Osteocyte (in vitro differentiated cells): ENCODE measurements at places on chromosomes 11 and 22. TPM values are rescaled to one million over a fixed set of nuclear protein-coding genes. Genes with fewer than 3 reads are reported as not detected.

DNA sequence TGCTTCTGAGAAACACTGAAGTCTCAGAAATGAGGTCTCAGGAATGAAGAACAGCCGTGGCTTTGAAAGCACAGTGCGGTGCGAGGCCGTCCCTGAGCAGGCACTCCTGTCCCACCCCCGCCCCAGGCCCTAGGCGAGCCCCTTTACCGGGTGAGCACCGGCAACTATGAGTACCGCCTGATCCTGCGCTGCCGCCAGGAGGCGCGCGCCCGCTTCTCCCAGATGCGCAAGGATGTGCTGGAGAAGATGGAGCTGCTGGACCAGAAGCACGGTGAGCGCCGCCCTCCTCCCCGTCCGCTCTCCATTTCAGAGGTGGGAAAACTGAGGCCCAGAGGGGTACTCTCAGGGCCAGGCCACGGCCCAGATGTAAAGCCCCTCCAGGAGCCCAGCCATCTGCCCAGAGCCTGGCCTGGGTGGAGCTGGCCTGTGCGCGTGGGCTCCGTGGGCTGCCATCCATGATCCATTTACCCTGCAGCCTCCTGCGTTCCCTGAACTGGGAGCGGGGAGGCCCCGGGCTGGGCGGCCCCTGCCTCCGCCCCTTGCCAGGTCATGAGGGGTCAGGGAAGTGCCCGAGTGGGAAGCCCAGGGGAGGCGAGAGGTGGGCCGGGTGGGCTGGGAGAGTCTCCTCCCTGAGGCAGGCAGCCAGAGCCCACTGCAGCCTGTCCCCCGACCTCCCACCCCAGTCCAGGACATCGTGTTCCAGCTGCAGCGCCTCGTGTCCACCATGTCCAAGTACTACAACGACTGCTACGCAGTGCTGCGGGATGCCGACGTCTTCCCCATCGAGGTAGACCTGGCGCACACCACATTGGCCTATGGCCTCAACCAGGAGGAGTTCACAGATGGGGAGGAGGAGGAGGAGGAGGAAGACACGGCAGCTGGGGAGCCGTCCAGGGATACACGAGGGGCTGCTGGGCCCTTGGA lies 9.5 kb downstream of the SLC16A8 start:
- H3K4me3 ChIP-seq = no peak overlapping the region
- peaks cover 7% of the 10 kb centered on the region for H3K4me1 ChIP-seq
- H3K27me3 ChIP-seq = no peaks in the 10 kb centered on the region
- no peak for DNase-seq
- H3K36me3 ChIP-seq = peaks cover 7% of the 10 kb centered on the region

GRCh38 chr11:10388574-10388973 lies 66.5 kb upstream of the AMPD3 start:
- peaks cover 28% of the 10 kb centered on the region for H3K4me1 ChIP-seq
- H3K27ac ChIP-seq = no peak overlapping the region
- peaks cover 15% of the 10 kb centered on the region for H3K27me3 ChIP-seq
- H3K36me3 ChIP-seq = no peaks in the 10 kb centered on the region

Gene CHRNA10
- 0.94 and 1.1 TPM in 2 replicates for total RNA-seq

- H3K4me1 ChIP-seq = peaks cover 5% of the 10 kb centered on the region
- peaks cover 7% of the 10 kb centered on the region for H3K36me3 ChIP-seq
- H3K27ac ChIP-seq = no peak overlapping the region
- peak; percentile 42 for DNase-seq
Observed at GRCh38 chr22:19275104-19275503, 16.4 kb downstream of the CLTCL1 start.

GRCh38 chr11:32935462-32936029 lies 42.9 kb downstream of the QSER1 start:
- peaks cover 45% of the 10 kb centered on the region for H3K36me3 ChIP-seq
- H3K27ac ChIP-seq = no peak overlapping the region
- H3K4me1 ChIP-seq = peaks cover 16% of the 10 kb centered on the region
- H3K27me3 ChIP-seq = no peaks in the 10 kb centered on the region
- no peak overlapping the region for H3K4me3 ChIP-seq
- DNase-seq = no peak

Gene SAA1
- total RNA-seq = not detected in 2 replicates

Gene DNHD1
- 6.6 and 8.7 TPM in 2 replicates for total RNA-seq

DNA sequence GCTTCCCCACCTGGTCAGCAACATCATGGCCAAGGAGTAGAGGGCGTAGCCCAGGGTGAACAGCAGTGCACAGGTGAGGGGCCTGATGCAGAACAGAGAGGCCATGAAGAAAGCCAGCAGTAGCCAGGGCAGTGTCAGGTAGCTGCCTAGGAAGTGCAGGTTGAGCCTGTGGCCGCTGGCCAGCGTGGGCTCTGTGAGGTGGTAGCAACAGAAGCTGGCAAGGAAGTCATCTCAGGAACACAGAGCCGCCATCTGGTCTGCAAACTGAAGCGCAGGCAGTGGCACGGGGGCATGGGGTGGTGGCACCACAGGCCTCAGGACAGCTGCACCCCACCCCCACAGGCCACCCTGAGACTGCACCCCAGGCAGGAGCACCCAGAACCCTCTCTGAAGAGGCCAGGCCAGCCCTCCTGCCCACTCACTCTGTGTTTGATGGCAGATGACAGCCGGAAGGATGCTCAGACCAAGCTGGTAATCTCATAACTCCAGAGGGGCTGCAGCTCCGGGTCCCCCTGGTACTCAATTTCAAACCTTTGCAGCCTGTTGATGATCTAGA lies 95.3 kb downstream of the MED15 start:
- no peak overlapping the region for H3K4me3 ChIP-seq
- peaks cover 7% of the 10 kb centered on the region for H3K27me3 ChIP-seq
- H3K27ac ChIP-seq = no peak overlapping the region
- no peaks in the 10 kb centered on the region for H3K4me1 ChIP-seq
- no peak for DNase-seq

Gene OR51B2
- not detected in 2 replicates for total RNA-seq
